ENCODE measurements at places on chromosomes 11 and 22. TPM values are rescaled to one million over a fixed set of nuclear protein-coding genes. Genes with fewer than 3 reads are reported as not detected.

DNA sequence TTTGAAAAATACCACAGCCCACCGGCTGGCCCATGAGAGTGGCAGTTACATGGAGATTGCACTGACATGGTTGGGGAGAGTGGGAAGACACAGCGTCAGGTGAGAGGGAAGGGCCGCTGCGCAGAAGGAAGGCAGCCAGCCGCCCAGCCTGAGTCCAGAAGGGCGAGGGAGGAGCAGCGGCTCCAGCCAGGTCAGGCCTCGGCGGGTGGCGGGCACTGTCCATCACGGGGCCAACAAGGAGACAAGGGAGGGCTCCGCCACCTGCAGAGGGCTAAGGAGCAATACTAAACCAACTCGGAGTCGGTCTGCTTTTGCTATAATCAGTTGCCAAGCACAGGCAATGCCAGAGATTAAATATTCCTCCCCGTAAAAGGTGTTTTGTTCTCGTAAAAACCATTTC lies 384.5 kb downstream of the TBC1D22A start:
- H3K27ac ChIP-seq, result peak overlapping the region; percentile 12
- H3K4me1 ChIP-seq, result no peaks in the 10 kb centered on the region
- no peak overlapping the region for H3K4me3 ChIP-seq
- H3K27me3 ChIP-seq, result no peaks in the 10 kb centered on the region
- peaks cover 11% of the 10 kb centered on the region for H3K36me3 ChIP-seq
- no peak for ATAC-seq

Gene ZP1
- total RNA-seq, result not detected

- H3K27ac ChIP-seq, result peak overlapping the region; percentile 80
- peak overlapping the region; percentile 78 for H3K4me3 ChIP-seq
- peaks cover 34% of the 10 kb centered on the region for H3K4me1 ChIP-seq
- H3K27me3 ChIP-seq, result no peaks in the 10 kb centered on the region
- peaks cover 90% of the 10 kb centered on the region for H3K36me3 ChIP-seq
Measured at GRCh38 chr11:121582296-121582695, 129.5 kb upstream of the SORL1-AS1 start.

- H3K4me1 ChIP-seq, result no peaks in the 10 kb centered on the region
- no peak for ATAC-seq
- peaks cover 49% of the 10 kb centered on the region for H3K27me3 ChIP-seq
- H3K36me3 ChIP-seq, result no peaks in the 10 kb centered on the region
- no peak overlapping the region for H3K27ac ChIP-seq
- H3K4me3 ChIP-seq, result no peak overlapping the region
Measured at GRCh38 chr11:69894181-69894611, 75.0 kb upstream of the FGF3 start.

Gene GAS2L1
- total RNA-seq, result 1.9 TPM

Gene A4GALT
- total RNA-seq, result 0.19 TPM

GRCh38 chr11:16809886-16810668 lies 71.6 kb downstream of the C11orf58 start:
- H3K27me3 ChIP-seq, result no peaks in the 10 kb centered on the region
- peak overlapping the region; percentile 17 for H3K27ac ChIP-seq
- no peak for ATAC-seq

- no peak for ATAC-seq
- peaks cover 27% of the 10 kb centered on the region for H3K27me3 ChIP-seq
- no peaks in the 10 kb centered on the region for H3K36me3 ChIP-seq
- H3K4me3 ChIP-seq, result no peak overlapping the region
- H3K27ac ChIP-seq, result no peak overlapping the region
- H3K4me1 ChIP-seq, result no peaks in the 10 kb centered on the region
Measured at GRCh38 chr11:134429106-134429505, 17.1 kb upstream of the B3GAT1 start.

- H3K27me3 ChIP-seq, result no peaks in the 10 kb centered on the region
- H3K27ac ChIP-seq, result no peak overlapping the region
- no peaks in the 10 kb centered on the region for H3K4me1 ChIP-seq
- no peaks in the 10 kb centered on the region for H3K36me3 ChIP-seq
Measured at GRCh38 chr11:39268176-39268690, 2191.2 kb downstream of the LRRC4C start.

- no peaks in the 10 kb centered on the region for H3K4me1 ChIP-seq
- H3K4me3 ChIP-seq, result no peak overlapping the region
- no peak overlapping the region for H3K27ac ChIP-seq
- no peaks in the 10 kb centered on the region for H3K36me3 ChIP-seq
Measured at GRCh38 chr22:47154621-47155081, 392.2 kb downstream of the TBC1D22A start.
